ENCODE measurements at places on chromosomes 1 and 21.

- DNase-seq, result peak; percentile 85
Measured at GRCh38 chr1:19240673-19241538, 10.4 kb downstream of the EMC1 start.

- no peak for DNase-seq
Measured at GRCh38 chr1:85058311-85058710, 10.0 kb upstream of the MCOLN3 start.

- no peak for DNase-seq
Measured at GRCh38 chr1:6094801-6095505, 49.3 kb downstream of the KCNAB2 start.

DNA sequence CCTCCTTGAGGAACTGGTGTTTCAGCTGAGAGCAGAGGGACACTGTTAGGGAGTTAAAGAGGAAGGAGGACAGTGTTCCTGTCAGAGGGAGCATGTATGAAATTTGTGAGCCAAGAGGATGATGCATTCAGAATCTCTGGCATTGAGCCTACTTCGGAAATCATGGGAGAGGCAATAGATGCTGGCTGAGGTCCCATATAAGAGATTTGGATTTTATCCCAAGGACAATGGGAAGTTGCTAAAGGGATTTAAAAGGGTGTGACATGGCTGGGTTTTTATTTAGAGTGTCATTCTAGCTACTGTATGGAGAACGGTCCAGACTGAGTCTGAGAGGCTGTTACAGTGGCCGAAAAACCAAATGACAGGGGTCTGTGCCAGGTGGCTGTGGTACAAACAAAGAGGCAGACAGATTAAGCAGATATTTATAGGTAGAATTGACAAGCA, 403.2 kb upstream of the B3GALT2 start:
- DNase-seq, result no peak

DNA sequence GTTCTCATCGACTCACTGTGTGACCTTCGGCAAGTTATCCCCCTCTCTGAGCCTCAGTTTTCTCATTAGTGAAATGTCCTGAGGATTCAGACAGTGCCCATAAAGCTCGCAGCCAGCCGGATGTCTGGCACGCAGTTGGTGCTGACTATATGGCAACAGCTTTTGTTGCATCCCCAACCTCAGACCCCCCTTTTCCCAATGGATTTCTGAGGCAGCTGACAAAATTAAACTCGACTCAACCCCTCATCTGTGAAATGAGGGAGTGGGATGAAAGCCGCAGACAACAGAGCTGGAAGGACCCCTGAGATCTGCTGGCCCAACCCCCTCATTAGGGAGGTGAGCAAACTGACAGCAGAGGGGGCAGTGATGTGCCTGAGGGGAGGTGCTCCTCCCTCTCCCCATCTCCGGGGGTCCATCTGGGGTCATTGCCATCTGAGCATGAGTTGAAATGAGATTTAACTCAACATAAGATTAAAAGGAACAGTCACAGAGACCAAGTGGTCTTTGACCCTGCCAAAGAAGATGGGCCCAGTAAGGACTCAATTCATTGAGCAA, 40.4 kb downstream of the NKAIN1 start:
- no peak for DNase-seq

DNA sequence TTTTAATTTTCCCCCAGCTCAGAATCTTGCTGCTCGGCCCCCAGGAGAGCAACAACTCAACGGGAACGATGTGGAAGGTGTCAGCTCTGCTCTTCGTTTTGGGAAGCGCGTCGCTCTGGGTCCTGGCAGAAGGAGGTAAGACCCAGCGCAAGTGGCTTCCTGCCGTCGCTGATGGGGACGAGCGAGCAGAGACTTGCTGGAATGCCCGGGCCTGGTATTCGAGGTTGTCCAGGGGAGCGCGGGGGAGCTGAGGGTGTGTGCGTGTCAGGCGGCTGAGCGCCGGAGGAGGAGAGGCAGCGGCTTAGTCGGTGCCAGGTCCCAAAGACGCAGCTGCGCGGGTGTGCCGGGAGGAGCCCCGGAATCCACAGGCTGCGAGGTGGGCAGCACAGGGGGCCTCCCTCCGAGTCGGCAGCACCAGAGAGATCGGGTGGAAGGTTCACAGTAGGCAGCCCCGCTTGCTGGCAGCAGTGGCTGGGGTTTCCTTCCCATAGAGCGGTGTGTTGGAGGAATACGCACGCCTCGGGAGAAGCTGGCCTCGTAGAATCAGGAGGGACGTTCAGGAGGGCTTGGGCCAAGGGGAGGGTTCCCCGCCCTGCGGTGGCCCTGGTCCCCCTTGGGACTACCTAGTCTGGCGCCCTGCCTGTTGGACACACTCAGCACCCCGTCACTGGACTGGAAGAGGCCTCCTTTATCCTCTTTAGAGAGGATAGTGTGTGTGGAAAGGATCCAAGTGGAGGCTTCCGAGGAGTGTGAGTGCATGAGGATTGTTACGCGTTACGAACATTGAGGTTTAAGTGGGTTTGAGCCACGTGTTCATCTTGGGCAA, 547 bp downstream of the PDPN start:
- peak; percentile 41 for DNase-seq

DNA sequence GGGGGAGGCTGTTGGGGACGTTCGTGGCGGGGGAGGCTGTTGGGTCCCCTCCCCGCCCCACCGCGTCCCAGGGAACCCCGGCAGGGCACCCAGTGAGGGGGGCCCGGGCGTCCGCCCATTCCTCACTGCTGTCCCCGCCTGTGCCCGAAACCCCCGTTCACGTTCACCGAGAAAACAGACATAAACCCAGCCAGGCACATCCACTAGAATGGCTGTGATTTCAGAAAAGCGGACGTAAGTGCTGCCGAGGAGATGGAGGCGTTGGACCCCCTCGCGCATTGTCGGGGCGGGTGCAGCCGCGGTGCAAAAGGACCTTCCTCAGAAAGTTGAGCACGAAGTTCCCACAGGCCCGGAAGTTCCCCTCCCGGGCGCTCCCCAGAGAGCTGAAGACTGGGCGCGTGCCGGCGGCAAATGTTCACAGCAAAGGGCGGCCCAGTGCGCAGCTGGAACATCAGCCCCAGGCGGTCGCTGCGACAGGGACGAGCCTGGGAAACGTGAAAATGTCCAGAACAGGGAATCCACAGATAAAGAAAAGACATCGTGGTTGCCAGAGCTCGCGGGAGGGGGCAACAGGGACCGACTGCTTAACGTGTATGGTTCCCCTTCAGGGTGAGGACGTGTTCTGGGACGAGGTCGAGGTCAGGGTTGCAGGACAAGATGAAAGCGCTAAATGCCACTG, 18.5 kb upstream of the SAMD11 start:
- no peak for DNase-seq

- no peak for DNase-seq
Measured at GRCh38 chr1:17215545-17215890, 10.6 kb downstream of the PADI1 start.

DNA sequence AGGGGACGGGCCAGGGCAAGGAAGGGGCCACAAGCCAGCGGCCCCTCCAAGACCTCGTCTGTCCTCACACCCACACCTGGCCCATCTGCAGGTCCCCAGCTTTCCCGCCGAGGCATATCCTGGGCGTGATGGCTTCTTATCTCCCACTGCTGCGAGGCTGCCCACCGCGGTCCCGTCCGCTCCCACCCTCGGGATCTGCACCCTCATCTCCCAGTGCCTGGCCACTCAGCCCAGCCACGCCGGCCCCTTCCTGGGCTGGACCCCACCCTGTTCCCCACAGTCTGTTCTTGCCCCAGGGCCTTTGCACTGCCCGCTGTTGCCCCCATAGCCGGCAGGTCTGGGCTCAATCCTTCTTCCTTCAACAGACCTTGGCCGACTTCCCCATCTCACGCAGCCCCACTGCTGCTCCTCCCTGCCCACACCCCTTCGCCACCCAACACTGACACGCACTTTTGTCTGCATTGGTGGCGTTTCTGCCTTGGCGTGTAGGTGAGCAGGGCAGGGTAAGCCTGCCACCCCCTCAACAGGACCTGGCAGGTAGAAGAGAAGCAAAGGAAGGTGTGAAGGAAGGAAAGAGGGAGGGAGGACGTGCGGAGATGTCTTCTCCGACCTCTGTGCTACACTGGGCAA, 4.4 kb upstream of the TTC34 start:
- no peak for DNase-seq

DNA sequence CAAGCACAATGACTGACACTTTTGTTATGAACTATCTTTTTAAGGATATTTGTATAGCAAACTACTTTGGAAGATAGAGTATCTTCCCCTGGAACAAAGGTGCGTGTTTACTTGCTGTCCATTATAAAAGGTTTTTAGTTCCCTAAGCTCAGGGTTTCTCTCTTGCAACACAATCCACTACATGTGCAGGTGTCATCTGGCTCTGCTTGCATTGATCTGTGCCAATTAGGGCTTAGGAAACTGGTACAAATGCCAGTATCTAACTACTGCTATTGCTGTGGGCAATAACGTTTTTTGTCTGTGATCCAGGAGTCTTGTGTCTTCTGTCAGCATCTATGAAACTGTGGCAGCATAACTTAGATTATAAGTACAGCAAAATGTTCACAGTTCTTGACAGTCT, 68.3 kb upstream of the ABCD3 start:
- no peak for DNase-seq

DNA sequence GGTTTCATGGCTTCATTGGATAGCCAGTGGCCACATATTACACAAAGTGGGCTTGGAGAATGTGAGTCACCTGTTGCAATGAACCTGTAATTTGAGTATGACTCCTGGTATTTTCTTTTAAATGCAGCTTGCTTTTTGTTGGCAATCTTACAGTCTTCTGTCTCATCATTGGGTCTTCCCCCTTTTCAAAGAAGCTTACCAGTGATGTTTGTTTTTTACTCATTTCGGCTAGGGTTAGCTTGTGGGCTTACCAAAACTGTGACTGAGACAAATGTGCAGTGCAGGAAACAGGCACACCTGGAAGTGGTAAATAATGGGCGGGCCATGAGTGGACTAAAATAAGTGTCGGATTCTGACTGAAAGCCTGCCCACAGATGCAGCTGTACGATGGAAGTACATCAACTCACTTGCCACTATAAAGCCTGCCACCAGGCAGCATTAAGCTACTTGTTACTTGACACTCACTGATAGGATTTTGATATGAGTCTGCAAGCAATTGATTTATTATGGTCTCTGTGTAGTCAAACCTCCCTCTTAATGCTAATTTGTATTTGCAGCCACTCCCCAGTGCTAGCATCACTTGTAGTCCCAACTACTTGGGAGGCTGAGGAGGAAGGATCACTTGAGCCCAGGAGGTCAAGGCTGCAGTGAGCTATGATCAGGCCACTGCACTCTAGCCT, 4.2 kb downstream of the HHAT start:
- DNase-seq, result no peak

GRCh38 chr21:25646474-25646873, 7.4 kb downstream of the JAM2 start:
- no peak for DNase-seq

- DNase-seq, result peak; percentile 95
Measured at GRCh38 chr1:180252638-180253536, 22.8 kb downstream of the LHX4 start.

DNA sequence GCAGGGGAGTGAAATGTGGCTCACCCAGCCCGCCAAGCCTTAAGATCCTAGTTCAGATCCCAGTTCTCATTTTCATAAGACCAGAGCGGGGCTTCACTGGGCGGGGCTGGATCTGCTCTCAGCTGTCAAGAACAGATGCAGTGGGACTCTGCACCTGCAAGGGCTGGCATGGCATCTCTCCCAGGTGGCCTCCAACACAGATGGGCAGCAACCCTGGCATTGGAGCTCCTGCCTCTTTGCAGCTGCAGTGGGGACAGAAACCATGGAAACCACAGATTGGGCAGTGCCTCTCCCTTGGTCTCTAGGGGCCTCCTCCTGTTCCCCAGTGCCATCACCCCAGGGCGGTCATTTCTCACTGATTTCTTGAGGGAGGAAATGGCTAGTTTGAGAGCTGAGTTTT, 267.7 kb downstream of the PRDM2 start:
- no peak for DNase-seq

DNA sequence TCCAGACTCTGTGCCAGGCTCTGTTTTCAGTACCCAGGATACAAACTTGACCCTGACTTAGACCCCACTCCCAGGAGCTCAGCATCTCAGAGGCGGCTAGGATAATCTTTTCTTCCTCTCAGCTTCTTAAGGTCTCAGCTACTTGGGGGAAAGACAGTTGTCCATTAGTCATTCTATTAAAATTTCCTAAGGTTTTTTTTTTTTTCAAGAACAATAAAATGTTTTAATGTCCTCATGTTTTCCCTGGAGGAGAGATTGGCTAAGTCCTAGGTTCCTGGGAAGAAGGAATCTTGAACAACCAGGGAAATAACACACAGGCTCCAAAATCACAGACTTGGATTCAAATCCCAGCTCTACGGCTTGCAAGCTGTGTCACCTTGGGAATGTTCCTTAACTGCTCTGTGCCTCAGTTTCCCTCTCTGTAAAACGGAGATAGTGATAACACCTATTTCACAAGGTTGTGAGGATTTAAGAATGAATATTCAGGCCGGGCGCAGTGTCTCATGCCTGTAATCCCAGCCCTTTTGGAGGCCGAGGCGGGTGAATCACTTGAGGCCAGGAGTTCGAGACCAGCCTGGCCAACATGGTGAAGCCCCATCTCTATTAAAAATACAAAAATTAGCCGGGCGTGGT, 33.0 kb downstream of the CDK18 start:
- peak; percentile 5 for DNase-seq

DNA sequence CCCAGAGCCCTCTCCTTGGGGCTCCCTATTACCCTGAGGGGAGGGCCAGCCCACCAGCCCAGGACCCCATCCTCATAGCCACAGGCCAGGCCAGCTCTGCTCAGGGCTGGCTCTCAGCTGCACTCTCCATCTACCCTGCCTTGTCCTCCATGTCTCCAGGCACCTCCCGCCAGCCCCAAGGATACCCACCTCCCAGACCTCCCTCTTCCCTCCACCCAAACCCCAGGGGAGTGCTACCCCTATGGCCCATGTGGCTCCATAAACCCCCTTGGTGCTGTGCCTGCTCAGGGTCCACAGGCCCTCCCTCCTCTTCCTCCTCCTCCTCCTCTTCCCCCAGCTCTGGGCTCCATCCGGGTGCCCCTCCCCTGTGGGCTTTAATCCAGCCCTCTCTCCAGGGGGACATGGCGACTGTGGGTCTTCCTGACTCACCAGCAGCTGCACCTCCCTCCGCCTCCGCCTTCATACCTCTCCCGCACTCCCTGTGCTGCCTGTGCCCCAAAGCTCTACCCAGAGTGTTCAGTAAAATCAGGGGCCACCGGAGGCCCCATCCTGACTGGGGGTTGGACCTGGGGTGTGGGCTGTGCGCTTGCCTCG, 9.1 kb downstream of the YBEY start:
- peak; percentile 39 for DNase-seq

- DNase-seq, result no peak
Measured at GRCh38 chr1:97145321-97145956, 423.9 kb downstream of the PTBP2 start.

DNA sequence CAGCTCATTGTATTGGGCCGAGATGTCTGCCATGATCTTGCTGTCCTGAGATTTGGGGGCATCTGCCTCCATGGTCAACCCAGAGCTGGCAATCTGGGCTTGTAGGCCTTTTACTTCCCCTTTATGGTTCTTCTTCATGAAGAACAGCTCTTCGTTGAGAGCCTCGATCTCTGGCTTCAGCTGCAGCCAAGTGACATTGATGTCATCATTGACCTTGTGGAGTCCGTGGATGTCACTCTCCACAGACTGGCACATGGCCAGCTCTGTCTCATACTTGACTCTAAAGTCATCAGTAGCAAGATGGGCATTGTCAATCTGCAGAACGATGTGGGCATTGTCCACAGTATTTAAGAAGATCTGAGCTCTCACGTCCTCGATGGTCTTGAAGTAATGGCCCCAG, 29.2 kb downstream of the RAP1A start:
- DNase-seq, result no peak

GRCh38 chr1:53057127-53057526, 4.9 kb upstream of the PODN start:
- DNase-seq, result no peak

All from WERI-Rb-1 (cell line).